ENCODE measurements at places on chromosomes 11 and 22.

DNA sequence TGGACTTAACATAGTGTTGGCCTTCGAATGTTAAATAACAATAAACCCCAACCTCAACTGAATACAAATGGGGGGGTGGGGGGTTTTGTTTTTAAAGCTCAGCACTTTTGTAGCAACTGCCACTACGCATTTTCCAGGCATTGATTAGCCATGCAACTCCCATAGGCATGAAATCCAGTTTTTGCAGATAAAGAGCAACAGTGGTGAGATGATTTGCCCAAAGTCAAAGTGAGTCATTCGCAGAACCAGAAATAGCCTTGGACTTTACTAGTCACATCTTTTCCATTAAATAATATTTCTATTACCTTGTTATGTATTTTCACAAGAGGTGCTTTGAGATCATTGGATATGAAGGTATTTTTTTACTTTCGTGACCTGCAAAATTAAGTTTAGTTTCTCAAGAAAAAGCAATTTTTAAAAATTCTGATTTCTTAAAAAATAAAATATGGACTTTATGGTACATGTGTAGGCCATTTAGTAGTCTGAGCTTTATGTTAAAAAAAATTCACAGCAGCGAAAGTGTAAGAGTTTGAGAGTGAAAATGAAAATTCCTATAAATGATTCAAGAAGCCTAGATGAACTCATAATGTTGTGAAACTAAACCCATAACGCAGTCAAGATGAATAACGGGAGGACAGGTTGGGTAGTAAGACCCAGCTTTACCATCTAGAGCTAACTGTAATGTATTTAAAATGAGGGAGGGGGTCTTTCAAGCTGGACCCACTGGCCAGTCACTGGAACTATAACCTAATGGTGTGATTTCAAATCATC, 1.9 kb upstream of the PHF21A start:
- DNase-seq: no peak

GRCh38 chr11:36295926-36296325, at the start of gene PRR5L:
Gene PRR5L (plus strand): TSS chr11:36296288. CDS start chr11:36401122, 104,834 bp downstream.
- DNase-seq: no peak

- DNase-seq: no peak
Observed at GRCh38 chr22:38017272-38017920, 33.0 kb upstream of the SOX10 start.

GRCh38 chr11:113072237-113072858, 111.1 kb downstream of the NCAM1 start:
- DNase-seq: no peak

GRCh38 chr11:47425611-47426010, 628 bp downstream of the PSMC3 start:
- DNase-seq: no peak

DNA sequence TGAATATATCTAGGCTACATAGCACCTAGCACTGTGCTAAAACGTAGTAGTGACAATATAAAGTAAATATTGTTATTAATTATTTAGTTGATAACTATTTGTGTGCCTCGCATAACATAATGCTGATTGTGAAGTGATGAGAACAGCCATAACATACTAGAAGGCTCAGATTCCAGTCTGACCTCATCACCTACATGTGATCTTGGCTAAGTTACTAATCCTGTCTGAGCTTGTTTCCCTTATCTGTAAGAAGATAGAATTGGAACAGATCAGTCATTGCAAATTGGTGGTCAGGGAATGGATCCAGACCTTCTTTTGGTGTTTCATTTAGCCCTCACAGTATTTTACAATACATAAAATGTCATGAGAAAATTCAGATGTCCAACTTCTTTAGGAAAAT, 103.4 kb upstream of the SEZ6L start:
- DNase-seq: no peak

GRCh38 chr22:48842583-48842945, 985.1 kb downstream of the BRD1 start:
- no peak for DNase-seq
